HFFc6 (cell line): ENCODE measurements at places on chromosomes 3 and 15. TPM values are rescaled to one million over a fixed set of nuclear protein-coding genes. Genes with fewer than 3 reads are reported as not detected.
A peak's percentile ranks its signal among the peaks of the same experiment; 100 is the strongest.

GRCh38 chr15:82549199-82549665, 9.0 kb upstream of the RPS17 start:
- DNase-seq = no peak

DNA sequence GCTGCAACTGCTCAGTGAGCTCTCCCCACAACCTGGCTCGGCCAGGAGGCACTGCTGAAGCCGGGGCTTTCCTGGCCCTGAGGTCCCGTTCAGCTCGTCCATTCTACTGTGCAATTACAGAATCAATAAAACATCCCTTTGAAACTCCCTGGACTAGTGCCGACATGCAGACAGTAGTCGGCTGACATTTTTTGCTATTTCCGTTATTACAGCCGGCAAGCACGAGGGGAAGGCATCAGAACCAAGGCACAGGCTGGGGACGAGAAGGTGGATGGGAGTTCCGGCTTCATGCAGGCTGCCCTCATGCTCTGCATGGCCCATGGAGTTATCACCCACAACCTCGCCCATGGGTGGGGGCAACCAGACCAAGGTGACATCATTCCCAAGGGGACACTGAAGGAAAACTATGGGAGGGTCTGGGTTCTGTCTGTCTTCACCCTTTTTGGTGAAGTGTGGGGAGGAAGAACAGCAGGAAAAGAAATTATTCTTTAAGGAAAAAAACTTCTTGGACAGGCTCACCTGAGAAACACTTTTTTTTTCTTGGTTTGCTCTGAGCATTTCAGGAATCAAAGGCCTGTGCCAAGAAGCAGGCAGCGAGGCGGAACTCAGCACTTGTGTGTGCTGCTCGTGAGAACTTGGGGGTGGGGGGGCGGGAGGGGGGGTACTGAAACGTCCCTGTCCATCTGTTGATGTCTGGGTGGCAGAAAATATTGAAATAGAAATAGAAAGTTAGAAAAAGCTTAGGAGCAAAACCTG, 154.5 kb downstream of the FOXP1 start:
- no peak for DNase-seq

DNA sequence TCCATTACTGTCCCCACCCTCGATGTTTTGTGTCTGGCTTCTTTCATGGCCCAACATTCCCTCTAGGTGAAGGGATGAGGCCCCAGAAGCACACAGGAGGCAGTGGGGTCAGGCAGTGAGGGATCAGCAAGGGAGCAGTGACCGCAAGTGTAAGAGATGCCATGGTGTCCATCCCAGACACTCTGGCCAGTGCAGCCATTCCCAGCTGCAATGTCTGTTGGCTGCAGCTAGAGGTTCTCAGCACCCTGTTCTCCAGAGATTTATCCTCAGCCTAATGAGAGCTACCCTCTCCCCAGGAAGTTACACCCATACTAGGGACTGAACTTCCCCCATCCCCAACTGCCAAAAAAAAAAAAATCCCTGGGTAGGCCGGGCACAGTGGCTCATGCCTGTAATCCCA, 40.2 kb downstream of the TRANK1 start:
- peak; percentile 22 for DNase-seq

DNA sequence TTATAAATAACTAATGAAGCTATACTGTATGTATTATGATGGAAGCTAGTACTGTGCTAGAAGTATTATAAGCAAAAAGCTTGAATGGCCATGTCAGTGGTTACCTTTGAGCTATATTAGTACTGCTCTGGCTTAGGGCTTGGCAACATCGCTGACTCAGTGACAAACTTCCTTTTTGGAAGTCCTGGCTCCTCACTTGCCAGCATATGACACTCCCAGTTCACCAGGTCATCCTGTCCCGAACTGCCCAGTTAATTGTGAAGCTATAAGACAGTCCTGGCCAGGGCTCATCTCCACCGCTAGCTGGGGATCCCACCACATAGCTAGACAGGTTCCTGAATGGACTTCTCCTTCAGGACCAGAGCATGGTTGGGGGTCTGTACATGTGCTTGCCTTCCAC, 31.9 kb downstream of the RAB8B start:
- DNase-seq = peak; percentile 21

DNA sequence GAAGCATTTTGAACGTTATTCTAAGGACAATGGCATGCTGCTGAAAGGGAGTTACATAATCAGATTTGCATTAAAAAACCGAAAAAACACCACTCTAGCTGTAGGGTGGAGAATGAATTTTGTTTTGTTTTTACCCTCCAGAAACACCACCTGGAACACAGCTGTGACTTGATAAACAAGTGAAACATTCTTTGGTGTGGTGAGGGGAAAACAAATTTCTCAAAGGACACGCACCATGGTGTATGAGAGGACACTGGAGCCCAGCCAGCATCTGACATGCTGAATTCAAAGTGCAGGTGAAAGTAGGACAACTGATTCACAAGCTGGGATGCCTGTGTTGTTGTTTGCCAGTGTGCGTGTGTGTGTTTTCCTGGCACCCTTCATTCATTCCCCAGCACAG, 554.5 kb upstream of the TBL1XR1 start:
- no peak for DNase-seq

DNA sequence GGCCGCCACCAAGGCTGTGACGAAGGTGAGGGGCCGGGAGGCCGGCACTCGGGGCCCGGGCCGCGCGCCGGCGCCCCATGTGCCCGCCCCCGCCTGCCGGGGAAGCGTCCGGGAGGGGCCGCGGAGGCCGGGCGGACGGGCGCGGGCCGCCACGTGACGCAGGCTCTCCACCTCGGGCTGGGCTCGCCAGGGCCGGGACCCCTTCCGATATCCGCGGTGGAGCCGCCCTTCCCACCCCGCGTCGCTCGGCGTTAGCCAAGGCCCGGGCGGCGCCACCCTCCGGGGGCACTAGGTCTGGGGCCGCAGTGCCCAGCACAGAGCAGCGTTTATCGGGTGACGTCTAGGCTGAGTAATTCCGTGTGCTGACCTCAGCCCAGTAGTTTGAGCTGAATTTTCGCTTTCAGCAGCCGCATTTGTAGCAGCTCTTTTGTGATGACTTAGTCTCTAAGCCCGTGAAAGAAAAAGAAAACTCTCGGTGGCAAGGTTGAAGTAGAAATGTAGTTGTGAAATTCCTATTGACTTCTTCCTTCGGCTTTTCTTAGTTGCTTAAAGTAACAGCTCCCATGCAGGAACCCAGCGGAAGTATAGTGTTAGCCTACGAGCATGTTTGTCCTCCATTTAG, 885 bp downstream of the CDV3 start:
- peak; percentile 64 for DNase-seq

GRCh38 chr3:98514948-98515347, 7.8 kb downstream of the CLDND1 start:
- no peak for DNase-seq

GRCh38 chr3:7211740-7212139, 350.8 kb downstream of the GRM7 start:
- DNase-seq = no peak

DNA sequence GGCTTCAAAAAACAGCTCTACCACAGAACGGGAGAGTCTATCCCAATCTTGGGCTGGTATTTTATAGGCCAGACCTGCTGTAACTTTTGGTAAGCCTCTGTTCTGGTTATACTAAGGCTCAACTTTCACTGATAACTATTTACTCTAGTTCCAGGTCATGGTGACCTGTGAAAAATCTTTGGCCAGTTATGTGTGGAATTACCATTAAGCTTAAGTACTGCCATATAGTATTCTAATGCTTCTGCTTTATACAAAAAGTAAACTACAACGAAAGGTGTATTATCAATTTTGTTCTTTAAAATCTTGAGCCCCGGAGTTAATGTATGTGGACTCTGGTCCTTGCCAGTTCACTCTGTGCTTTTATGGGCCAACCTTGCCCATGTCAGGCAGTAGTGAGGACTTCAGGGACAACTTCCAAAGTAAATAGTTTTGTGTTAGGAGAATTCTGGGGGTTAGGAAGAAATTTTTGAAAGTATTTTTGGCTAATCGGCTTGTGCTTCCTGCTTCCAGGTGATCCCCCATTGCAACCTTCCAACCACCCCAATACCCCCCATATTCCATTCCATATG, 6.4 kb downstream of the SIAH2 start:
- DNase-seq = no peak

DNA sequence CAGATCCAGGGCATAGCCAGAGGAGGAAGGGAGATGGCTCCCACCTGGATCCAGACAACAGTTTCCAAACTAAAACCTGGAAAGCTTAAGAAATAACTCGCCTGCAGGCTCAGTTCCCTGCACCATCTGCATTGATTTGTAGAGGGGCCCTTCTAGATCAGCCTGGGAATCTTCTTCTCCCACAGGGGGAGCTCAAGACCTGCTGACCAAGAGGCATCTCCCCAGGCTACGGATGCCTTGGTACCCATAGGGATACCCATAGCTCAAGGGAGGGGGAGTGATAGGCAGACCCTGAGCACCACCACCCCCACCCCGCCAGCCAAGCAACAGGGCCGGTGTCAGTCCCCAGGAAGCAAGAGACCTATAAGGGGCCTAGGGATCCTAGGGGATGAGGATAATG, 28.0 kb upstream of the DCLK3 start:
- peak; percentile 8 for DNase-seq

GRCh38 chr3:127688416-127689265, 15.9 kb downstream of the ABTB1 start:
- no peak for DNase-seq

- no peak for DNase-seq
Measured at GRCh38 chr3:11204697-11205348, 50.5 kb downstream of the HRH1 start.

- DNase-seq = no peak
Measured at GRCh38 chr3:159938714-159939113, 49.9 kb upstream of the IL12A start.

- peak; percentile 75 for DNase-seq
Measured at GRCh38 chr15:51380999-51381806, 39.7 kb downstream of the GLDN start.

DNA sequence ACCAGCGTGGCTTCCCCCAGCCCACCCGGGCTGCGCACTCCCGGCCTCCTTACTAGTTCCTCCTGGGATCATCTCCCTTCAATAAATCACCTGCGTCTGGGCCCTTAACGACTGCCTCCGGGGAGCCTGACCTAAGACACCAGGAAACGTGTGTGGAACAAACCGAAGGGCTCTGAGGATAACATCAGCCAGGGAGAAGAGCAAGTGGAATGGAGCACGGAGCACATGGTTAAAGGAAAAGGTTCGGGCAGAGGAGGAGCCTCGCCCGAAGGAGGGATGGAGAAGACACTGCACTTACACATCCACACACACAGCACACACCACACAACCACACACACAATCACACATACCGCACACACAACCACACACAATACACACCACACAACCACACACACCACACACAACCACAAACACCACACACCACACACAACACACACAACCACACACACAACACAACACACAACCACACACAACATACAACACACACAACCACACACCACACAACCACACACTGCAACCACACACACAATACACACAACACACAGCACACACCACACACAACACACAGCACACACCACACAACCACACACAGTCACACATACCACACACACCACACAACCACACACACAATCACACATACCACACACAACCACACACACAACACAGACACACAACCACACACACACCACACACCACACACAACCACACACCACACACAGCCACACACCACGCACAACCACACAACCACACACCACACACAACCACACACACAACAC, 24.7 kb downstream of the CPN2 start:
- DNase-seq = peak; percentile 11

DNA sequence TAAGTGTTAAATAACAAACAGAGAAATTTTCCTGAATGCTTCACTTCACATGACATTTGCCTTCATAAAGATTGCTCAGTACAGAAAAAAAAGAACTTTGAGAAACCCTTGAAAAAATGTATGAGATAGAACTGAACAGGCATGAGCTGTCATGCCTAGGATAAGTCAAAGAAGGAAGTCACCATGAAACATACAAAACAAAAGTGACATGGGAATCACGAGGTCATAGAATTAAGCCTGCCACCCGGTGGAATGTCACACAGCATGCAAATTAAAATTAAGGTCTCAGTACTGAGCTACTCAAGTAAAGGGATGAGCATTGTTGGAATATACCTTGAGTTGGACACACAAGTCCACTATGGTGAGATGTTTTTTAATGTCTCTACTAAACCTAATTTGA, 652.5 kb upstream of the NECTIN3 start:
- DNase-seq = no peak

DNA sequence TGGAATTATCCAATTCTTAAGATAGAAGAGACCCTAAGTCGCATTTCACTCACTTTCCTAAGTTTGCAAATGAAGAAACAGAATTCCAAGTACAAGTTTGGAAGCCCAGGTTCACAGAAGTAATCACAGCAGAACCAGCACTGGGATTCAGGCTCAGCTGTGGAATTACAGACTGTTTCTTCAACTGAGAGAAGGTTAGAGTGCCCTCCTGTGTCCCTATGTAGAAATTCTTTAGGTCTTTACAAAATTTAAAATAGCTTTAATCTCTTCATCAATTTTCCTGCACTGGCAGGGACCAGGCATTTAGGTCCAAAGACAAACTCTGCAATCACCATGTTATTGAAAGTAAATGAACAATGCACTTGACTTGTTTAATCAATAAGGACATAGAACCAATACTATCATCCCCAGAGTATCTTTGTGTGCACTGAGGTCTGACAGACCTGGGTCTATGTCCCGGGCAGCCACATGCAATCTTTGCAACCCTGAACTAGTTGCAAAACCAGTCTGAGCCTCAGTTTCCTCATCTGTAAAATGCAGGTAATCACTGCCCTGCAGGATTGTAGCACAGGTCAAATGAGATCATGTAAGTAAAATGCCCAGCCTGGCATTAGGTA, 96.3 kb upstream of the ZBED2 start:
- DNase-seq = peak; percentile 55

GRCh38 chr15:68322796-68323195, 45.3 kb downstream of the FEM1B start:
- no peak for DNase-seq

DNA sequence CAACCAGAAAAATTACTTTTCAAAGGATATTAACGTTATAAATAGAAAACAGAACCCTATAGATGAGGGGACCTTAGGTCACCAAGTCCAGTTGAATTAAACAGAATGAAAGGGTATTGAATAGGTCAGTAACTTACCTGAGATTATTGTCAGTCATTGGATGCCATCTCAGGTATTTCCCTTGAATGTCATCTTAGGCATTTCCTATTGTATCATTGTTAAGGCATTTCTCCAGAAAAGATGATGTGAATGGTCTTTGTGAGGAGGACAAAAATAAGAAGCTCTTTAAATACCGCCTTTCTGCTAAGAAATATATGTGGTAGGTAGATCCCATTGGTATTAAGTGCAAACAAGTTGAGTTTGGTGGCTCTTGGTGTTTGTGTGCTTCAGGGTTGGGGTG, 55.6 kb downstream of the CHD2 start:
- no peak for DNase-seq

- no peak for DNase-seq
Measured at GRCh38 chr15:87919064-87919463, 337.5 kb downstream of the NTRK3 start.

The TRPM7 gene
- 20.8 to 23.8 TPM (median 23.5 TPM) in 3 replicates for total RNA-seq

The LSMEM2 gene
- total RNA-seq = 0.13 to 0.15 TPM in 2 of 3 replicates, not detected in the other

The LSAMP gene
- total RNA-seq = not detected in 3 replicates

The TBC1D23 gene
- 67.3 to 76.5 TPM (median 69.7 TPM) in 3 replicates for total RNA-seq

The SLC49A4 gene
- total RNA-seq = 8.9 to 10.6 TPM (median 9.7 TPM) in 3 replicates

The LEKR1 gene
- 0.52 and 0.91 TPM in 2 replicates for total RNA-seq

The DLL4 gene
- total RNA-seq = not detected in 3 replicates

The ATP13A5 gene
- not detected in 2 replicates for total RNA-seq

The LMCD1 gene
- 19.6 to 52.2 TPM (median 23.4 TPM) in 3 replicates for total RNA-seq
